ENCODE measurements at places on chromosomes 7 and 10.

DNA sequence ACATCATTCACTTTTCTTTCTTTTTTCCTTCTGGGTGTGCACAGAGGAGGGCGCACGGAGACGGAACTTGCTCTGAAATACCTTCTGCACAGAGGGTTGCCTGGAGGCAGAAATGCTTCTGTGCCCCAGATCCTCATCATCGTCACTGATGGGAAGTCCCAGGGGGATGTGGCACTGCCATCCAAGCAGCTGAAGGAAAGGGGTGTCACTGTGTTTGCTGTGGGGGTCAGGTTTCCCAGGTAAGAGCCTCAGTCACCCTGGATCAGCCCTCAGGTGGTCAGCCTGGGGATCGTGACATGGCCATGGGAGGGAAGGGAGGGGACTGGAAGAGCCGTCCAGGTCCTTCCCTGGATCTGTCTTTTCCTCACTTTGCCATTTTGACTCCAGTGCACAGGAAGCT is 33.6 kb downstream of the VWA2 start:
- H3K4me3 ChIP-seq, result no peak overlapping the region
- peaks cover 20% of the 10 kb centered on the region for H3K4me1 ChIP-seq

GRCh38 chr7:6271060-6271658 is 1.3 kb downstream of the CYTH3 start:
- H3K27ac ChIP-seq, result peak overlapping the region; percentile 91
- DNase-seq, result no peak
- no peaks in the 10 kb centered on the region for H3K27me3 ChIP-seq
- H3K4me3 ChIP-seq, result peak overlapping the region; percentile 95

- no peaks in the 10 kb centered on the region for H3K27me3 ChIP-seq
- H3K4me1 ChIP-seq, result no peaks in the 10 kb centered on the region
- H3K36me3 ChIP-seq, result no peaks in the 10 kb centered on the region
- no peak for DNase-seq
- no peak overlapping the region for H3K27ac ChIP-seq
Measured at GRCh38 chr10:95728526-95728925, 27.4 kb upstream of the ENTPD1 start.

- no peaks in the 10 kb centered on the region for H3K27me3 ChIP-seq
- H3K36me3 ChIP-seq, result peaks cover 10% of the 10 kb centered on the region
- no peak overlapping the region for H3K4me3 ChIP-seq
- DNase-seq, result no peak
- no peak overlapping the region for H3K27ac ChIP-seq
Measured at GRCh38 chr10:72351479-72351878, 3.2 kb downstream of the DNAJB12 start.

- H3K27me3 ChIP-seq, result no peaks in the 10 kb centered on the region
- DNase-seq, result no peak
- no peak overlapping the region for H3K27ac ChIP-seq
- no peaks in the 10 kb centered on the region for H3K4me1 ChIP-seq
- no peak overlapping the region for H3K4me3 ChIP-seq
Measured at GRCh38 chr7:22319424-22320403, 37.2 kb downstream of the RAPGEF5 start.

GRCh38 chr7:153835103-153835502 is 217.1 kb upstream of the DPP6 start:
- no peak for DNase-seq
- H3K4me1 ChIP-seq, result no peaks in the 10 kb centered on the region
- H3K27ac ChIP-seq, result no peak overlapping the region
- H3K4me3 ChIP-seq, result no peak overlapping the region
- H3K36me3 ChIP-seq, result no peaks in the 10 kb centered on the region

- H3K27me3 ChIP-seq, result no peaks in the 10 kb centered on the region
- DNase-seq, result peak; percentile 65
- H3K4me1 ChIP-seq, result no peaks in the 10 kb centered on the region
- no peaks in the 10 kb centered on the region for H3K36me3 ChIP-seq
- H3K27ac ChIP-seq, result no peak overlapping the region
- no peak overlapping the region for H3K4me3 ChIP-seq
Measured at GRCh38 chr10:42769673-42770072, 12.9 kb upstream of the BMS1 start.

DNA sequence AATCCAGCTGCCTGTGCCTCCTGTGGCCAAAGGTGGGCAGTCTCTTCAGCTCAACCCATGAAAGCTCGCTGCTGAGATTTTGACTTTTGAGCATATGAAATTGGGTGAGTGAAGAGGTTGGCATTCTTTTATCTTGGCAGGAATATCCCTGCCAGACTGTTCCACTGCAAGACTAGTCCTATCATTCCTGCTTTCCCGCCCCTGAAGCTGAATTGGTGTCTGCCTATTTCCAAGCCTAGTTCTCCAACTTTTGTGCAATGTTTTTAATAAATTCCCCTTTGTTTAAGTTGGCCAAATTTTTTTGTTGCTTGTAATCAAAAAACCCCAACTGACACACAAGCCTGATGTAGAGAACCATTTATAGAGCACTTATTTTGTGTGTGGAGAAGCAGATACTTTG is 34.8 kb upstream of the BICC1 start:
- DNase-seq, result no peak
- H3K27me3 ChIP-seq, result no peaks in the 10 kb centered on the region
- H3K4me3 ChIP-seq, result no peak overlapping the region

- H3K36me3 ChIP-seq, result no peaks in the 10 kb centered on the region
- peak overlapping the region; percentile 79 for H3K27ac ChIP-seq
- peaks cover 74% of the 10 kb centered on the region for H3K4me1 ChIP-seq
- no peaks in the 10 kb centered on the region for H3K27me3 ChIP-seq
Measured at GRCh38 chr7:139730746-139731612, 46.8 kb downstream of the HIPK2 start.

DNA sequence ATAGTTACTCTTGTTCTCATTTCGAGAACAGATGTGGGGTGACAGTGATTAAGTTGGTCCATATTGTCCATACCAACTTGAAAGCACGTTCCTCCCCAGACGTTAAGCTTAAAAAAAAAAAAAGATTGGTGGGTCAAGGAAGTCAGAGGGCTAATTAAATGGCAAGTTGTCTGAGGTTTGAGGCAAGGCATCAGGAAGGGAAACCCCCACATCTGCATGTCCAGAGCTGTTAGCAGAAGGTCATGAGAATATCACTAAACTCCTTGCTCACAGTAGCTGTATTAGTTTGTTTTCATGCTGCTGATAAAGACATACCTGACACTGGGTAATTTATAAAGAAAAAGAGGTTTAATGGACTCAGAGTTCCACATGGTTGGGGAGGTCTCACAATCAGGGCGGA is 415.6 kb upstream of the FZD8 start:
- H3K36me3 ChIP-seq, result no peaks in the 10 kb centered on the region
- DNase-seq, result no peak

DNA sequence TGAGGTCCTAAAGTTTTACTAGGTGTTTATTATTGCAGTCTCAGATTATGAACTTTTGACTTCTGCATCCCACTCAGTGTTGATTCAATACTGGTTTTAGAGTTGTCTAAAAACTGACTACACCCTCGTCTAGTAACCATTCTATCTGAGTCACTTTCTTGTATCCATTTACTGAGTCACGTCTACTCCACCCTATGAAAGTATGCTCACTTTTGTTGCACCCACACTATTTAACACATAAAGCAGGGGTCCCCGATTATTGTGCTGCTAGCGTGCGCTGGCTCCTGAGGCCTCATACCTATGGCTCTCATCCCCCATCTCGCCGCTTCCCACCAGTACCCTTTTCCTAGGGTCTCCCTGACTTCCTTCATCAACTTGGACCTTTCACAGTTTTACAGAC is 2.0 kb downstream of the SAMD9 start:
- peak overlapping the region; percentile 40 for H3K4me3 ChIP-seq
- no peak overlapping the region for H3K27ac ChIP-seq
- no peaks in the 10 kb centered on the region for H3K27me3 ChIP-seq
- no peak for DNase-seq
- H3K36me3 ChIP-seq, result no peaks in the 10 kb centered on the region
- peaks cover 39% of the 10 kb centered on the region for H3K4me1 ChIP-seq

GRCh38 chr7:108561047-108561619 is 8.4 kb downstream of the THAP5 start:
- H3K27ac ChIP-seq, result no peak overlapping the region
- no peaks in the 10 kb centered on the region for H3K27me3 ChIP-seq
- no peak for DNase-seq
- no peaks in the 10 kb centered on the region for H3K4me1 ChIP-seq

GRCh38 chr7:158216198-158216597 is 371.4 kb downstream of the PTPRN2 start:
- DNase-seq, result no peak
- H3K4me3 ChIP-seq, result no peak overlapping the region
- H3K4me1 ChIP-seq, result no peaks in the 10 kb centered on the region
- H3K27ac ChIP-seq, result no peak overlapping the region
- no peaks in the 10 kb centered on the region for H3K27me3 ChIP-seq

DNA sequence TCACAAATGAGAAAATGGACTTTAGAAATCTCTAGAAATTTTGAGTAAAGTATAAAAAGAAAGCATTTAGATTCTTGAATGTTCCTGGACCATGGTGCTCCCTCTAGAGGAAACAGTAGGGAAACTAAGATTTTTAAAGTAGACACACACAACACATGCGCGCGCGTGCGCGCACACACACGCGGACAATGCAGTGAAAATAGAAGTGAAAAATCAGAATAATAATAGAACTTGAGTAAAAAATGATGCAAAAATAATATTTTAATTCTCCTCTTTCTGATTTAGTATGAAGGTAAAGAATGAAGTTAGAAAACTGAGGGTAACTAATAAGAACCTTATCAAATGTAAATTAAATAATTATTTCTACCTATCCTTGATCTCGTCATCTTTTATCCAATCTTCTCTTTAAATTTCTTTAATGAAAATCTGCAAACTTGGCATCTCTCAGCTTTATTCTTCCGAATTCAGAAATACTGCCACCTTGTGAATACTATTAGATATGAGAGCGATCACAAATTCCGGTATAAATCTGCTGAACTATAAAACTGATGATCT is 117.0 kb upstream of the AMPH start:
- H3K27ac ChIP-seq, result no peak overlapping the region
- H3K4me3 ChIP-seq, result no peak overlapping the region
- H3K36me3 ChIP-seq, result no peaks in the 10 kb centered on the region
- H3K27me3 ChIP-seq, result no peaks in the 10 kb centered on the region
- no peaks in the 10 kb centered on the region for H3K4me1 ChIP-seq

DNA sequence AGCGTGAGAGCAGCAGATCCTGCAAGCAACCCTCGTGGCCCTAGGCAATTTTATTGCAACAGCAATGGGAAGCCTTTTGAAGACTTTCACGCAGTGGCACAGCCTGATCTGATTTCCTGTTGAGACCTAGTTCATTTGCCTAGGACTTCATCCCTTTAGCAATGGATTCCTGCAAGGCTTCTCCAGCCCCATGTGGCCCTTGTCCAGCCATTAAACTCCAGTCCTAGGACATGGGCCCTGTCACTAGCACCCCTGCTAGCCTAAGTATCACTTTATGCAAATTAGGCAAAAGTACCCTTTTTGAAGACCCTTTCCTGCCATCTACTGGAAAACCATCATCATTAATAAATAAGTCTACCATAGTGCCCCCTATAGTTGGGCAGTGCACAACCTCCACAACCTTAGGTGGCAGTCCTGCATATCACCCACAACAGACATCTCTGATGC is 379.4 kb downstream of the GALNT17 start:
- no peaks in the 10 kb centered on the region for H3K36me3 ChIP-seq
- no peak overlapping the region for H3K4me3 ChIP-seq
- H3K27ac ChIP-seq, result no peak overlapping the region
- DNase-seq, result no peak
- H3K4me1 ChIP-seq, result no peaks in the 10 kb centered on the region

- H3K27ac ChIP-seq, result no peak overlapping the region
- H3K36me3 ChIP-seq, result no peaks in the 10 kb centered on the region
- H3K4me1 ChIP-seq, result peaks cover 100% of the 10 kb centered on the region
- peak; percentile 52 for DNase-seq
- H3K27me3 ChIP-seq, result no peaks in the 10 kb centered on the region
Measured at GRCh38 chr7:131016230-131016629, 282.2 kb upstream of the KLF14 start.

DNA sequence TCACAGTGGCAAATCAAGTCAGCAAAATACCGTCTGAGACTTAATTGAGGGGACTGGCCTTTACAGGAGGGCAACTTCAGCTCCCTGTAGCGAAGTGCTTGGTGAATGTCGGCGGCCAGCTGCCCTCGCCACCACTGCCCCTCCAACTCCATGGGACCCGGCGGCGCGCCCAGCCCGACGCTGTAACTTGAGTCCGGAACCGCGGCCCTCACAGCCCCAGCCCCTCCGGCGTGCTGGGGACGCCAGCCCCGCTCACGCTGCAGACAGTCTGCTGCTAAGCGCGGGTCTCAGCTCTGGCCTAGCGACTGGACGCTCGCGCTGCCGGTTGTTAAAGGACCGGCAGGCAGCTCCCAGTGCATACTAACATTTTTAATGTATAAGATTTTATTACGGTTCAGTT is 113.4 kb upstream of the NUPR2 start:
- H3K27ac ChIP-seq, result no peak overlapping the region
- DNase-seq, result no peak
- no peaks in the 10 kb centered on the region for H3K36me3 ChIP-seq
- H3K4me3 ChIP-seq, result no peak overlapping the region

DNA sequence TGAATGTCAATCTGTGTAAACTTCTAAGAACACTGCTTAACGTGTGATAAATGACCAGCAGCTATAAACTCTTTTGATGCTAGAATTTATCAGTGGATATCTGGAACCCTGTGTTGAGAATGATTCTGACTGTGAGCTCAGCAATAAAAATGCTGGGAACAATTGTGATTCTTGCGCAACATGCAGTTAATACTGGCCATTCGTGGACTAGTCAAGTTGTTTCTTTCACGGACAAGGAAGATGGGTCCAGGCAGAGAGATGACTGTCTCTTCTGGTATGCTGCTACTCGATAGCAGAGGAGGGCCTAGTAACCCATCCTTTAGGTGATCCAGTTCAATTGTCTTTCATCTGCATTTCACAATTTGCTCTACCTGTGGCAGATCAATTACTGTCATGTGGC is 394.8 kb upstream of the IGFBP3 start:
- DNase-seq, result no peak
- H3K27me3 ChIP-seq, result no peaks in the 10 kb centered on the region
- H3K4me3 ChIP-seq, result no peak overlapping the region
- H3K4me1 ChIP-seq, result no peaks in the 10 kb centered on the region

DNA sequence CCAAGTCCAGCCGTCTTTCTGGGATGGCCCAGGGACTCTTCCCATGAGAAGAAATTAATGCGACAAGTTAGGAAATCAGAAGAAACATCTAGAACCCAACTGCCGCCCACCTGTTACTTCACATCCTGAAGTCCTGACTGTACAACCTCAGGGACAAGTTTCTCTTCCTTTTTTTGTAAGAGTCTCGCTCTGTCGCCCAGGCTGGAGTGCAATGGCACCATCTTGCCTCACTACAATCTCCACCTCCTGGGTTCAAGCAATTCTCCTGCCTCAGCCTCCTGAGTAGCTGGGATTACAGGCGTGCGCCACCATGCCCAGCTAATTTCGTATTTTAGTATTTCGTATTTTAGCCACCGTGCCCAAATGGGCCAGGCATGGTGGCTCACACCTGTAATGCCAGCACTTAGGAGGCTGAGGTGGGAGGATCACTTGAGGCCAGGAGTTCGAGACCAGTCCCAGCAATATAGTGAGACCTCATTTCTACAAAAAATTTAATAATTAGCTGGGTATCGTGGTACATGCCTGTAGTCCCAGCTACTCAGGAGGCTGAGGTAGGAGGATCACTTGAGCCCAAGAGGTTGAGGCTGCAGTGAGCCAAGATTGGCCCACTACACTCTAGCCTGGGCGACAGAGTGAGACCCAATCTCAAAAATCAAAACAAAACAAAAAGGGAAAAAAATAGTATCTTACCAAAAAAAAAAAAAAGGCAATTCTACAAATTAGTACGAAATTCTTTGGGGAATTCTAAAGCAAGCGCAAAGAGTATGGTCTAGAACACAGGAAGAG is 20.8 kb downstream of the LAT2 start:
- DNase-seq, result no peak
- no peaks in the 10 kb centered on the region for H3K4me1 ChIP-seq
- no peaks in the 10 kb centered on the region for H3K27me3 ChIP-seq
- H3K4me3 ChIP-seq, result no peak overlapping the region

Measured in vagina (tissue), 2 donors.